ENCODE measurements at places on chromosomes 5 and 9. TPM values are rescaled to one million over a fixed set of nuclear protein-coding genes. Genes with fewer than 3 reads are reported as not detected.

GRCh38 chr9:32500768-32501167 lies 25.2 kb downstream of the RIGI start:
- DNase-seq = no peak
- H3K27me3 ChIP-seq = no peaks in the 10 kb centered on the region
- no peaks in the 10 kb centered on the region for H3K4me1 ChIP-seq
- peaks cover 3% of the 10 kb centered on the region for H3K36me3 ChIP-seq
- H3K27ac ChIP-seq = no peak overlapping the region

DNA sequence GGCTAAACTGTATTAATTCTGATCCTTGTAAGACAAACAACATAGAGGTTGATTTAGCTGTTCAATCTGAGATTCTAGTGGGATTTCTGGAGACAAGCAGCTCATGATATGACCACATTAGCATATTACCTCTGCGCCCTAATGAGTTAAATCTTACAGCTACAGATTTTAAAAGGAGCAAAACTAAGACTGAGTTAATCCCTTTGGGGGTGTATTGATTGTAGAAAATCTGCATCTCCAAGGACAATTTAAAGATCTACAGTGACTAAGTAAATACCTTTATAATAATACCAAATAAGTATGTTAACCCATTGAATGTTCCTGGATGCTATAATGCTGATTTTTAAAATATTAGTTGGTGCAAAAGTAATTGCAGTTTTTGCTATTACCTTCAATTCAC lies 33.2 kb downstream of the ADAMTSL1 start:
- no peak for DNase-seq
- no peaks in the 10 kb centered on the region for H3K36me3 ChIP-seq
- no peak overlapping the region for H3K27ac ChIP-seq
- H3K27me3 ChIP-seq = no peaks in the 10 kb centered on the region
- no peak overlapping the region for H3K4me3 ChIP-seq

DNA sequence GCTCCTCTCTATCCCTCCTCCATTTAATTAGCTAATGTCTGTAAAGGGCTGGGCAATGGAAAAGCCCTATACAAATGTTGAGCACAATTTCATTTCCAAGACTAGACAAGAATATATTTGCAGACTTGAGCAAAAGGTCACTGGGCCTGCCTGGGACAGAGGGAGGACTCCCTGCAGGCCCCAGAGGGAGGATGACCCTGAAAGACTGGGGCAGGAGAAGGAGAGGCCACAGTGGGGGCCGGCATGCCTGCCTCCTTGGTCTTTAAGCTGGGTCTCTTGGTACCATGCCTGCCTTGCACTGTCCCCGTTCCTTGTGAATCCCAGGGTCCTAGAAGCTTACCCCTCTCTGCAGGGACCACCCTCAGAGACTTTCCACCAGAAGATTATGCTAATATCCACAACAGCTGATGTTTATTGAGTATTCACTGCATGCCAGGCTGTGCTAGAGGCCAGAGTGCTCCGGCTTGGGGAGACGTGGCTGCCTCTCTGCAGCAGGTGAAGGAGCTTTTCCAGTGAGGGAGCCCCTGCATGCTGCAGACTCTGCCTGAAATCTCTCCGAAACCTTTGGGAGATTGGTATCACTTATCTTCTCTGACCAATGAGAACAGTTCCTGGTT lies 72.7 kb upstream of the HSPA9 start:
- H3K36me3 ChIP-seq = no peaks in the 10 kb centered on the region
- H3K27ac ChIP-seq = no peak overlapping the region
- H3K27me3 ChIP-seq = no peaks in the 10 kb centered on the region
- H3K4me1 ChIP-seq = peaks cover 16% of the 10 kb centered on the region
- DNase-seq = no peak
- H3K4me3 ChIP-seq = no peak overlapping the region

DNA sequence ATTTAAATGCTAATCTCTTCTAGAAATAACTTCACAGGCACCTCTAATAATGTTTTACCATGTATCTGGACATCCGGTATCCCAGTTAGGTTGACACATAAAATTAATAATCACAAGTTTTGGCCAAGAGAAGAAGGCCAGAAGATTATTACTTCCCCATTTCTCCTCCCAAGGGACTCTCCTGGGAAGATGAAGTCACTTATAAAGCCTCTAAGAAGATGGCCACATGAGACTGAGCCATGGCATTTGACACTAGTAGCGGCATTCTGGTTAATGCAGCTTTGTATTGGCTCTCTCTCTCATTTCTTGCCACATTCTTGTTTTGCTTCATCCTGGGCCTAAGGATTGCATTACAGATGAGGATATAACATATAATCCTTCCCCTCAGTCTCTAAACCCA lies 34.5 kb upstream of the RASA1 start:
- no peak overlapping the region for H3K4me3 ChIP-seq
- no peak overlapping the region for H3K27ac ChIP-seq
- H3K4me1 ChIP-seq = no peaks in the 10 kb centered on the region
- no peaks in the 10 kb centered on the region for H3K36me3 ChIP-seq

- no peak overlapping the region for H3K4me3 ChIP-seq
- H3K27ac ChIP-seq = no peak overlapping the region
- H3K36me3 ChIP-seq = no peaks in the 10 kb centered on the region
- H3K4me1 ChIP-seq = peaks cover 13% of the 10 kb centered on the region
- no peak for DNase-seq
Observed at GRCh38 chr9:124752967-124753366, 18.1 kb downstream of the NR6A1 start.

The LECT2 gene
- not detected for polyA plus RNA-seq

The C9orf40 gene
- polyA plus RNA-seq = 3.6 TPM
